ENCODE measurements at places on chromosomes 5 and 9.

GRCh38 chr5:152932621-152933020, 527.5 kb upstream of the NMUR2 start:
- no peak for DNase-seq

GRCh38 chr9:21761309-21761901, 41.0 kb upstream of the MTAP start:
- peak; percentile 86 for DNase-seq

DNA sequence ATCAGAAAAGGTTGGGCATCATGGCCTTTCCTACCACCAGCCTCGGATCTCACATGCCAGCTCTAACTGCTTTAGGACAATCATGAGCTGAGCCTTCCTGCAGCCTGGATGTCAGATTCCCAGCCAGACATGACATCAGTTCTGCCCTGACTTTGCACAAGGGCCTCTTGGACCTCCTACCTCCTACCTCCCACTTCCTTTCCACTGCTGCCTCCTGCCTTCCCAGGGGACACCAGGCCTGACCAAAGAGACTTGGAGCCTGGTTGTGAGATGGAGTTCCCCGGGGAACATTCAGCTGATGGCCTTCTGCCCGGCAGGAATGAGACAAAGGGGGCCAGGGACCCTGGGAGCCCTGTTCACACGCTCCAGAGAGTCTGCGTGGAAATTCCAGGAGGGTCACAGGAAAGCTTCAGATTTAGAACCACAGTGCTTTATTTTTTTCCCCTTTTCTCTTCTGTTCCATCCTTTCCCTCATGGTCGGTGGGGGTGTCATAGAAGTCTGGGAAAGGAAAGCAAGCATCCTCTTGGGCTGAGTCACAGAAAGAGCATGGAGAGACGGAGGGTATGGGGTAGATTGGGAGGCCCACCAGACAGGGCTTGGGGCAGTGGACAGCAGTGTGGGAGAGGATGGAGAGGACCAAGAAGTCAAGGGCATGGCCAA, 35.4 kb upstream of the IL17B start:
- DNase-seq = no peak

DNA sequence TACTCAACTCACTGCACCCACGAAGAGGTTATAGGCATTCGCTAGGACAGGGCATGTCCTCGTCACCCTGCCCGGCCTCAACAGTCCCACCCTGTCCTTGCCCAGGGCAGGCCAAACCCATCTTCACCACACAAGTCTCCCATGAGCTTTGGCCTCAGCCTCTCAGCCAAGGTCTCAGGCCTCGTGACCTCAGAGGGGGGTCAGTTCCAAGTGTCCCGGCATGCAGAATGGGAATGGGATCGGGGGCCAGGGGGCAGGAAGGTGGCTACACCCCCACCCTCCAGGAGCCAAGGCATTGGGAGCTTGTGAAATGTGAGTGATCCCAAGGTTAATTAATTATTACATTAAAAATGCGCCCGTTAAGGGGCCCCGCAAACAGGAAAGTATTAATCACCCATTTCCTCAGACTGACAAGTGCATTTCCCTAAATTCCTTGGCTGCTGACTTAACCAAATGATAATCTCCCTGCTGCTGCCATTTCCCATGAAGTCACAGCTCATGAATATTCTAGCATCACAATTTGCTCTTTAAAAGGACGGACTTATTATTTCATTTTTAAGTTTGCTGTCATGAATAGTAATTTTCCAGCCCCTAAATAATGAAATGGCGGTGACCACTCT, 8.0 kb upstream of the UBAC1 start:
- DNase-seq = no peak

DNA sequence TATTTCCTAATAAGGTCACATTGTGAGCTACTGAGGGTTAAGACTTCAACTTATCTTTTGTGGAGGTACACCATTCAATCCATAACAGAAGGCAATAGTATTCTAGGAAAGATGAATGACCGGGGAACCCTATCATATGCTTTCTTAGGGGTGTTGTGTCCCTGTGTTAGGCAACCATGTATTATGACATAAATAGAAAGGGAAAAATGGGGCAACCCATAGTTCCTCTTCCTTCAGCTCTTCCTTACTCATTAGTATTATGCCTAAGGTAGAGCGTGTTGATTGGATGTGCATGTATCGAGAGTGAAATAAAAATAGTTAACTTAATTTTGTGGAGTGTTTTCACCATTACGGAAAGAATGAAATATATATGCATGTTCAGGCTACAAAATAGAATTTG, 6.0 kb upstream of the CCNJL start:
- no peak for DNase-seq

DNA sequence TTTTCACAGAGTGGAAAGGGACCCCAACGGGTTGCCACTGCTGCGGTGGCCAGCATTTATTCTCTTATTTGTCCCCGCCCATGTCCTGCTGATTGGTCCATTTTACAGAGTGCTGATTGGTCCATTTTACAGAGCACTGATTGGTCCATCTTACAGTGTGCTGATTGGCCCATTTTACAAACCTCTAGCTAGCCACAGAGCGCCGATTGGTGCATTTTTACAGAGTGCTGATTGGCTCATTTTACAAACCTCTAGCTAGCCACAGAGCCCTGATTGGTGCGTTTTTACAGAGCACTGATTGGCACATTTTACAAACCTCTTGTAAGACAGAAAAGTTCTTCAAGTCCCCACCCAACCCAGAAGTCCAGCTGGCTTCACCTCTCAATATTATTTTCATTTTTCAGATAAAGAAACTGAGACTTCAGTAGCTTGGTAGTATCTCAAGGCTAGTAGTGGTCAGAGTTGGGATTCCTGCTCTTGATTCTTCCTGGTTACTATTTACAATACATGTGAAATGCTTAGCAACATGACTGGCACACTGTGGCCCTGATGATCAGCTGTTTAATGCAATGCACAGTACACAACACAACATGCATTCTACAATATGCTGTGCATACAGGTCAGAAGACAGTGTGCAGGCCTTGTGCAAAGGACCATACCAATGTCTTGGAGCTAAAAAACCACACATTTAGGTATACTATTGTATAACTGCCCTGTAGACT, 63.6 kb upstream of the BOD1 start:
- DNase-seq = no peak

GRCh38 chr5:142841511-142842265, 71.5 kb downstream of the ARHGAP26 start:
- DNase-seq = no peak

- no peak for DNase-seq
These were observed 59.3 kb downstream of the SVEP1 start for GRCh38 chr9:110520120-110520701.

DNA sequence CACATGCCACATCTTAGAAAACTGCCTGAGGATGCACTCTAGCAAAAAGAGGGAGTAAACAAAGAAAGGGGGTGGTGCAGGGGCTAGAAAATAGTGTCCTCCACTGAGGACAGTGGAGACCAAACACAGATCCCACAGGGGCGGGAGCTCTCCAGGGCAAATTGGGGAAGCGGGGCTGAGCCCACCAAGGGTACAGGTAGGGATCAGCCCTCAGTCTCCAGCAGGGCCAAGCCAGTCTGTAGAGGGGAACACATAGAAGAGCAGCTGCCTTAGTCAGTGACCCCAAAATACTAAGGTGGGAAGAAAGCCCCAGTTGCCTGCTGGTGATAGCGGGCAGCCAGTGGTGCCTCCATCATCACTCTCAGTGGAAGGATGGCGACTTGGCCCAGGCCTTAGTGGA, 134.0 kb downstream of the ATPSCKMT start:
- DNase-seq = no peak

- no peak for DNase-seq
These were observed 107.0 kb upstream of the SMIM23 start for GRCh38 chr5:171678646-171679045.
